KG1 (cell line): ENCODE measurements at places on chromosomes 1 and 21.

- no peak for DNase-seq
Observed at GRCh38 chr21:46610018-46610701, 5.3 kb upstream of the S100B start.

GRCh38 chr1:150150133-150151021, 661 bp downstream of the PLEKHO1 start:
- no peak for DNase-seq

- DNase-seq: no peak
Observed at GRCh38 chr1:201254625-201255478, 28.5 kb upstream of the PKP1 start.

- no peak for DNase-seq
Observed at GRCh38 chr1:2152954-2153353, 41.6 kb downstream of the FAAP20 start.

DNA sequence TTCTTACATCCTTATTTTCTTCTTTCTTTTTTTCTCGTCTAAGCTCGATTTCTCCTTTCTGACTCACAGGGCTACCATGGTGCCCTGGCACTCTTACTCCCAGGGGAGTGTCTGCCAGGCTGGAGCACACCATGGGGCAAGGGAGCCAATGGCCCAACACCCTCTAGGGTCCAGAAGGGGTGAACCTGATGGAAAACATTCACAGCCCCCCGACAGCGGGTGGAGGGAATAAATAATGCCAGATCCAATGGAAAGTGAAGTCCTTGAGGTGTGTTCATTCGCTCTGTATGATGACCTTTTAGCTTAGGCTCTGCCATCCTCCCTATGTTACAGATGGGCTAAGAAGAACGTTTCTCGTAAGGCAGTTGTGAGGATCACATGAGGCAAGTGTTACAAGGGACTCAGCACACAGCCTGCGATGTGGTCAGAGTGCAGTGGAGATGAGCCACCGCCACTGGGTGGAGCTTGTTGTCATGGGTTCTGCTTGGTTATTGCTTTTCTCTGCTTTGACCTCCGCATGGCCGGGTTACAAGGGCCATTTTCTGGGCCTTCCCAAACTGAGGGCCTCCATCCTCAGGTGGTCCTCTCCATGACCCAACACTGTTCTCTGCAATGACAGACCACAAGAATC, 3.5 kb upstream of the FCMR start:
- no peak for DNase-seq
